Activated T-cell treated with anti-CD3 and anti-CD28 coated beads for 1 hour (primary cell): ENCODE measurements at places on chromosomes 16 and 17.
A peak's percentile ranks its signal among the peaks of the same experiment; 100 is the strongest.

GRCh38 chr16:3607161-3607560 is 4.2 kb downstream of the SLX4 start:
- no peak for DNase-seq

GRCh38 chr17:69415431-69415830 is 934 bp downstream of the MAP2K6 start:
- DNase-seq, result no peak

DNA sequence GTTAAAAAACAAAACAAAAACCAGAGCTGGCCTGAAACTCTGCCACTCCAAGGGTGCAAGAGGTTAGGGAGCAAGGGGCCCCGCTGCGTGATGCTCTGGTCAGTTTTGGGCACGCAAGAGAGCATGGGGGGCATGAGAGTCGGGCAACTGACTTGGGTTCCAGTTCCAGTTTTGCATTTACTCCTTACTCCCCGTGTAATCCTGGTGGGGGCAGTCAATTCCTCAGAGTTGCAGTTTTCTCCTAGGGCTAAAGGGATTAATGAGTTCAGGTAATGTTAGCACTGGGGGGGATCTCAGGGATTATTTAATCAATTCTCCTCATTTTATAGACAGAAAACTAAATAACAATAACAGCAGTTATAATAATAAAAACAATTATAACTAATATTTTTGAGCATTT is 72.9 kb upstream of the PMFBP1 start:
- no peak for DNase-seq

DNA sequence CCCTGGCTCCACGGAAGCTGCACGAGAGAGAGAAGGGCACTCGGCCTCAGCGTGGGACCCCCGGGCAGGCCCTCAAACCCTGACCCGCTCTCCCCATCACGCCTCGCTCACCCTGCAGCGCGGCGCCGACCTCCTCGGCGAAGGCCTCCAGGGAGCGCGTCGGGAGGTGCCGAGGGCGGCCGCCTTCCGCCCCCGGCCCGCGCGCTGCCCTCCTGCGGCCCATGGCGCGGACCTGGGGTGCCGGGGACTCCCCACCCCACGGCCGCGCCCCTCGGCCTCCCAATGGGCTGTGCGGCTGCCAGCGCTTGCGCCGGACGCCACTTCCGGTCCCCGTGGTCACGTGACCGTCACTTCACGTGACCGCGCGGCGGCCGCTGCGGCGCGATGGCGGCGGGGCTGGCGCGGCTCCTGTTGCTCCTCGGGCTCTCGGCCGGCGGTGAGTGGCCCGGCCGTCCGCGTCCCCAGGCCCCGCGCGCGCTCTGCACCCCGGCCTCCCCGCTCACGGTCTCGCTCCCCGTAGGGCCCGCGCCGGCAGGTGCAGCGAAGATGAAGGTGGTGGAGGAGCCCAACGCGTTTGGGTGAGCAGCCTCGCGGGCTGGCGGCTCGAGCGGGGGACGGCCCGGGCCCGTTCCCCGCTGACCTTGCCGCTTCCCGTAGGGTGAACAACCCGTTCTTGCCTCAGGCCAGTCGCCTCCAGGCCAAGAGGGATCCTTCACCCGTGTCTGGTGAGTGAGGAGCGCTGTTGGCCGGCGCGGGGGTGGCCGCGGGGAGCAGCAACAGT is at the start of the genes GNPTG and TSR3:
GNPTG (plus strand) TSS at position 350 of the 781 bp plus-strand sequence; CDS start at position 385, 35 bp downstream.
TSR3 (minus strand) TSS at position 297 of the 781 bp plus-strand sequence; CDS start at position 223, 74 bp downstream.
- peak; percentile 68 for DNase-seq

- DNase-seq, result no peak
These were observed 20.6 kb downstream of the QPRT start for GRCh38 chr16:29699324-29700219.

DNA sequence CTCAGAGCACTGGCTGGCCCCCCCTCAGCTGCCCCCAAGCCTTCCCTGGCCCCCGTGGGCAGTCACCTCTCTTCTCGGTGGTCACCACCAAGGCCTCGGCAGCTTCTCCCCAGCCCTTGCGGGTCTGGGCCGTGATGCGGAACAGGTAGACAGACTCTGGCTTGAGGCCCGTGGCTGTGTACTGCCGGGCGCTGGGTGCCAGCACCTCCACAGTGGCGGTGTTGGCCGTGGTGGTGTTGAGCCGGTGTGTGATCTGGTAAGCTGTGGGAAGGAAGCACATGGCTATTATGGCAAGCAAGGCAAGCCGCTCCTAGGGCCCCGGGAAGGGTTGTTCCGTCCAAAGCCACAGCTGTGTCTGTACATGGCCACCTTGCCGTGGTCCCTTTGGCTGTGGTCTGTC is 78.4 kb upstream of the CDC42EP4 start:
- no peak for DNase-seq
